Cardiac fibroblast (primary cell): ENCODE measurements at places on chromosomes 3 and 15.

DNA sequence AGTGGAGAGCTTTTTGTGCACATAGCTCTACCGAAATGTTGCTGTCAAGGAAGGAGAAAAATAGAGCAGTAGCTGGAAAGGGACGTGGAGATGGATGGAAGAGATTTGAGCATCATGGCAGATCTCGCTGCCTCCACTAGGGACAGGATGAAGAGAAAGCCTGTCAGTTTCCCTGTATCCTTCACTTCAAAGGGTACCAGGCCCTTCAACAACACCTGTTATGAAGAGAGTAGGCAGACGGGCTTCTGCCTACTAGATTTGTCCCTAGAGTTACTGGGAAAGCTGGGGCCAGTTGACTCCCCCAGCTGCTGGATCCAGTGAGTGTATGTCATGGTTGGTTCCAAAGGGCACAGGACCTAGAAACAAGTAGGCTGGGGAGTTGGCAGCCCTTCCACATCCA is 150.8 kb downstream of the TLE3 start:
- DNase-seq, result no peak

DNA sequence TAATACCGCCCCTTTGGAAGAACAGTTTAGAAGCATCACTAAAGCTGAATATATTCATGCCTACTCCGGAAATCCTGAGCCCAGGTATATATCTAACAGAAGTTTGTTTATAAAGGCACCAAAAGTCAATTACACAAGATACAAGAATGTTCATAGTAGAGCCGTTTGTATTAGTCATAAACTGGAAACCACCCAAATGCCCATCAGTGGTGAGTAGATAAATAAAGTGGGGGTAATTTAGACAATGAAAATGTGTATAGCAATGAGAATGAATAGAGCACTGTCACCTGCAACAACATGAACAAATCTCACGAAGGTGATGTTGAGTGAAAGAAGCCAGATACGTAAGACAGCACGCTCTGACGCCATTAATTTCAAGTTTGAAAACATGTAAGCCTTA is 68.3 kb upstream of the GLCE start:
- DNase-seq, result peak; percentile 73

GRCh38 chr15:35305946-35306345 is 220.9 kb upstream of the NANOGP8 start:
- peak; percentile 55 for DNase-seq

DNA sequence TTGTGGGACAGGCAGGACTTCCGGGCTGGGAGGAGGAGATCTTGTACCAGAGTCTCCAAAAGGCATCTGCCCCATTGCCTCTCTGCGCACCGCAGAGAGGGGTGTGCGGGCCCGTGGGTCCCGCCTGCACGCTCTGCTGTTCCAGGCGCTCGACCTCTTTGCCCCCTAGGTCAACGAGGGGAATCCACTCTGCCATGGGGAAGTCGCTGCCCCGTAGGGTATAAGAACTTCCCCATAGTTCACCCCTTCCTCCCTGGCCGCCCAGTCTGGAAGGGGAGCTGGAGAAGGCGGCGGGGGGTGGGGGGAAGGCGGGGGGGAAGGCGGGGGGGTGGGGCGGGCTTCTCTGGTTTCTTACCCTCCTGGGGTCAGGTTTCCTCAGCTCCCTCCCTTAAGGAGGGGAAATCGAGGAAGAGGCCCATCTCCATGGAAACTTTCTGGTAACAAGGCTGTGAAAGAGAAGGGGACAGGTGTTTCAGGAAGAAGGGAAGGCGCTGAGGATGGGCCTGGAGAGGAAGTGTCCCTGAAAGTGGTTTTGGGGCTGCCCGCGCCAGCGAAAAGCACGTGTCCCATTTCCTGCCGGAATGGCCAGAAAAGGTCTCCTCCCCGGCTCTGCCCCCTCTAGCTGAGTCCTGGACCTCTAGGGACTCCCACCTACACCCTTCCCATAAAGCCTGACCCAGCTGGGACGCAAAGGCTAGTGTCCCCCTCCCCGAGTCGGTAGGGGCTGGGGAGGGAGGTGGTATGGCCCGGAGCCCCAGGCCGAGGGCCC is 27.5 kb downstream of the NR1I2 start:
- no peak for DNase-seq

DNA sequence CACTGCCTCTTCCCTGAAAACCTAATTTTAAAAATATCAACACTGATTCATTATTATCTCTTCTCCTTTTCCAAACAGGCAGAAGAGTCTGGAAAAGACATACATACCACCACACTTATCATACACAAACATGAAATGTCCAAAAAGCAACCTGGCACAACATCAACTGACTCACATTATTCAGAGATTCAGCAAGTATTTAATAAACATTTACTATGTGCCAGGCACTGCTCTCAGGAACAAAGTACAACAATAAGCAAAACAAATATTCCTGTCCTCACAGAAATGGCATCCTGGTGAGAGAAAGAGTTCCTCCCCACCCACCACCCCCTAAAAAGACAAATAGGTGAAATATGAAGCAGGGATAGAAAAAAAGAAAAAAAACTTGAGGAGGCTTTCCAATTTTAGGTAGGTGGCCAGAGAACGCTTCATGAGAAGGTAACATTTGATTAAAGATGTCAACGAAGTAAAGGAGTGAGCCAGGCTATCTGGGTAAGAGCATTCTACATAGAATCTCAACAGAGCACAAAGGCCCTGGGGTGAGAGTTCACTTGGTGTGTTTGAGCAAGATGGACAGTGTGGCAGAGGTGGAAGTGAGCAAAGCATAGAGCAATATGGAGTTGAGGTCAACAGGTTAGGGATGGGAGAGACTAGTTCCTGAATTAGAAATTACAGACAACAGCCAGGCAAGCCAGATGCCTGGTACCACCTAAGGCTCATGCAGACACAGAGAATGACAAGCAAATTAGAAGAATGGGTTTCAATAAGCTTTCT is 141.7 kb downstream of the OSBPL10 start:
- DNase-seq, result peak; percentile 15

DNA sequence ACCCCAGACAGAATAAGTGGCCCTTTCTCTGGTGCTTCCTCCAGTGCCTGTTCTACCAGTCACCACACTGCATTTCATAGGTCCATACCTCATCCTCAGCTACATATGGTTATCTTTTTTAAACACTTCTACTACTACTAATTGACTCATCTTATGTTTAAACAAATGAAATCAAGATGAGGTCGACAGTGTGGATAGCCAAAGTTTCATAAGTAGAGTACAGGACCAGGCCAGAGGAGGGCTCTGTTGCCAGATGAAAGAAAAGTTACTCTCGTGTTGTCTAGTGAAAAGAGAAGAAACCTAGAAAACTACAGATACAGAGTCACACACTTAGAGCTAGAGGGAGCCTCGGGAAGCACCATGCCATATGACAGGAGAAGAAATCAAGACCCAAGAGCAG is 296.1 kb downstream of the VPS13C start:
- DNase-seq, result no peak

DNA sequence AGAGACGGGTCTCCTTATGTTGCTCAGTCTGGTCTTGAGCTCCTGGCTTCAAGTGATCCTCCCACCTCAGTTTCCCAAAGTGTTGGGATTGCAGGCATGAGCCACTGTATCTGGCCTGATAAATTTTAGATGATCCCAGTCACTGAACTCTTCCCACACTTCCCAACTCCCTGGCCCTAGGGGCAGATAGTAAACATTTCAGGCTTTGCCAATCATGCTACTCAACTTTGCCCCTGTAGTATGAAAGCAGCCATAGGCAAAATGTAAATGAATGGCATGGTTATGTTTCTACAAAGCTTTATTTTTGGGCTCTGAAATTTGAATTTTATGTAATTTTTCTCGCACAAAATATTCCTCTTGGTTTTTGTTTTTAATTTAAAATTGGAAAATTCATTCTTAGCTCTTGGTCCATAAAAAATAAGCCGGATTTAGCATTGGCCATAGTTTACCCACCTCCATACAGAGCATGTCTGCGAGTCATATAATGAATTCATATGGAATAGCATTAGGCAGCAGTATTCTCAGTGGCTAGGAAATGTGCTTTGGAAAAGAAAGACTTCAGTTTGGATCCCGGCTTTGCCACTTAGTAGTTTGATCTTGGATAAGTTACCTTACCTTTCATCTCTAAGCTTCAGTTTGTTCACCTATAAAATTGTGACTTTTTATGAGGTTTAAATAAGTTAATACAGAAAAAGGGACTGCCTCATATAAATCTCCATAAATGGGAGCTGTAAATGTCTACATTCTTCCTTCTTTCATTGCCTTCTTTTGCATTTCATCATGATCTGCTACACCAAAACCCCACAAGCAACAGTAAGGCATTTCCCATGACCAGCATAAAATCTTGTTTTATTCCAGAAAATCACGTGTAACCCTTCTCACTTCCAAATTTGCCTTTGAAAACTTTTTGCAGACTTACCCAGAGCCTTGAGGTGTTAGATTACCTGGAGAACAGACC is 360.3 kb upstream of the TPM1 start:
- DNase-seq, result no peak

- DNase-seq, result no peak
These were observed 14.1 kb downstream of the ZXDC start for GRCh38 chr3:126461450-126462070.

DNA sequence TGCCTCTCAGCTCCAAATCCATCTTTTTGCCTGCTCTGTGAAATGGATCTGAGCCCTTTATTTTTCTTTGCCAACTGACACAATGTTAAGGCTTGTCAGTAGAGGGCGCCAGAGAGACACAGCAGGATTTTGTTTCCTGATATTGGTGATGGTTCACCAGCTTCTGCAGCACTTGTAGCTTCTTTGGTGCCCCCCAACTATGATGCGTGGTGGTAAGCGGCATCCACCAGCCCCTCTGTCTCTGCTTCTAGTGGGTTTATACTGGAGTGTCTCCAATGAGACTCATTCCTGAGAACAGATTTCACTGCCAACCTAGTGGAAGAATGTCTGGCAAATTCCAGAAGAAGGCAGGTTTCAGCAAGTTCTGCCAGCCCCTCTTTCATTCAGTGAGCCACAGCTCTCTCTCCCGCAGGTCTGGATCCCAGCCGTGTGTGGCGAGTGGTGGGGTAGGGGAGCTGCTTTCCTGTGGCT is 471.9 kb upstream of the FRG2C start:
- peak; percentile 56 for DNase-seq

GRCh38 chr3:5194801-5195509 is 7.4 kb downstream of the EDEM1 start:
- DNase-seq, result peak; percentile 76

GRCh38 chr3:23952646-23953045 is 7.6 kb downstream of the NR1D2 start:
- peak; percentile 26 for DNase-seq

DNA sequence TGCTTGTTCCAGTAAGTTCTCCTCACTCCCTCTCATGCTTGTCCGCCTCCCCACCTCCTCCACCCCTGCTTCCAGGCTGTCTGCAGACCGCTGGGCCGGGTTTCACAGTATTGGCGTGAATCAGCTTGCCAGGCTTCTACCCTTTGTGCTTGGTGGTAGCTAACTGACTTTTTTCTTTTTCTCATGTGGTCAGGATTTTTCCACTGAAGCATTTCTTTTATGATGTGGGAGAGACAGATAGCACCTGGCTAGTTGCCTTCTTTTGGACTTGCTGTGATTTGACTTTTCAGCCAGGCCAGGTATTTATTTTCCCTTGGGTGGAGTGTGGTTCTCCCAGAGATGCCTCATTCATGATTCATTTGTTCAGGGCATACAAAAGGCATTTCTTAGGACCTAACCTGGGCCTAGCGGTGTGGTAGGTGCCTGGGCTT is 60.6 kb downstream of the ST6GAL1 start:
- DNase-seq, result peak; percentile 43

DNA sequence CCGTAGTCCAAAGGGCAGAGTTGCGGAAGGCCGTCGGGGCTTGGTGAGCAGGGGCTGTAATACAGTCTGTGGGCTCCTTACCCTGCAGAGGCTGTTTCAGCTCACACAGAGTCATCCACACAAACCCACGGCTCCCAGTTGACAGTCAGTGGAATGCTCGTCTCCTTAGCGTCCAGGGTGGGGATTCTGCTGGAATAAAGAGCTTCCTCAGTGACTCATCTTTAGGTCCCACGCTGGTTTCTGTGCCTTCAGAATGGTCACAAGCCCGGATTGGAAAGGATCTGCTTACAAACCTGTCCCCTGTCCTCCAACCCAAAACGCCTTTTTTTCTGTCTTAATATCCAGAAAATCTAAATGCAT is 201.3 kb upstream of the TPM1 start:
- DNase-seq, result no peak

- no peak for DNase-seq
These were observed 99.4 kb upstream of the TNIK start for GRCh38 chr3:171559586-171559985.

GRCh38 chr15:55917881-55918296 is 75.5 kb downstream of the NEDD4 start:
- DNase-seq, result peak; percentile 90

- DNase-seq, result no peak
These were observed 89.0 kb downstream of the CHCHD6 start for GRCh38 chr3:126792998-126793397.

DNA sequence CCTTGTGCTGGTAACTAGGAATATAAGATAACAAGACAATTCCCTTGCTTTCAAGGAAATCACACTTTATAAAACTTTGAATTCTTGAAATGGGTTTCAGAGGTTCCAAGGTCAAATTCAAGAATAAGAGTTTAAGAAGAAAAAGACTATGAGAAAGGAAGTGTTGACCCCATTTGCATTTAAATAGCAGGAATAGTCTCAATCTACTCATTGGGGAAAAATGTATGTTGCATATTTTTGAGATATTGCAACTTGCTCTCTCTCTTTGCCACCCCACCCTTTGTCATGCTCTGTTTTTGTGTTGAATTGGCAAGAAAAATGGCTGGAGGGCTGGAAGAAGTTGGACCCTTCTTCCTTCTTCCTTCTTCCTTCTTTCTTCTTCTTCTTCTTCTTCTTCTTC is 699.2 kb downstream of the TUSC7 start:
- peak; percentile 33 for DNase-seq

DNA sequence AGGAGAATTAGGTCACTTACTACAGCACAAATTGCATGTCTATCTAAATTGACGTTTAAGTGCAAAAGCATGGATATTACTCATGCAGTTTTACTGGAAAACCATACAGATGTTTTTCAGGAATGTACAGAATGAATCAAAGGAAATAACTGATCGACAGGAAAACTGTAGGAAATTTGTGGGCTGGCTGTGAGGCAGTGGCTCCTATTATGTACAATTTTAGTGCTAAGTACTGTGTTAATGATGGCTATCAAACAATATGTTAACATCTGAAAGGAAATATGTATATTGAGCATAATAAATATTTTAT is 6.9 kb downstream of the NUDT16 start:
- peak; percentile 55 for DNase-seq

DNA sequence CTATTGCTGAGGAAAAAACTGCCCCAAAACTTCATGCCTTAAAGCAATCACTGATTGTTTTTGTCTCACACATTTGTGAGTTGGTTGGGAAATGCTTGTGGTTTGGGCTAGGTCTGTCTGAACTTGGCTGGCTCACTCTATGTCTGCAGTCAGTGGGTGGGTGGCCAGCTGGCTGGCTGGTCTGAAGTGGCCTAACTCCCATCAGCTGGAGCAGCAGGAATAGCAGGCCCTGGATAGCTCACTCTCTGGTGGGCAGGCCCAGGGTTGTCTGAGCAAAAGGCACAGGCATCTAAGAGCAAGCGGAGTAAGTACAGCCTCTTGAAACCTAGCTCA is 37.7 kb upstream of the PRR20G start:
- DNase-seq, result no peak

- no peak for DNase-seq
These were observed 19.5 kb downstream of the SIAH2 start for GRCh38 chr3:150743508-150743907.

GRCh38 chr15:38059665-38060064 is 125.2 kb downstream of the TMCO5A start:
- DNase-seq, result peak; percentile 80

GRCh38 chr3:117238806-117239205 is 529.2 kb downstream of the TUSC7 start:
- DNase-seq, result no peak
